ENCODE measurements at places on chromosomes 7 and 10.

DNA sequence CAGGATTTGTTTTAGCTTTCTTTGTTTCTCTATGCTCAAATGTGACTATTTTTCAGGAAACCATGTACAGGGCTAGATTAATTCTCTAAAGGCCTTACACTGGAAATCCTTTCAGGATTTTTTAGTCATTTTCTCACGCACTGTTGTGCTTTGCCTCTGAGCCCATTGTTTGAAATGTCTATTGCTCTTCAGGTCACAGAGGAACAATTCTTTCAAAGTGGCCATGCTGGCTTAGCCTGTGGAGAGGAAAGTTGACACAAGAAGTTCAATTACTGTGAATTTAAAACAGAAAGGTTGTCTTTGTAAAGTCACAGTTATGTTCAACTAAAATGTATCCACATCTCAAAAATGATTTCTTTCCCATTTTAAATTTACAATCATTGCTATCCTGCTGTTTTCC, 1071.7 kb upstream of the POT1 start:
- DNase-seq: no peak

GRCh38 chr7:22571766-22572165, 71.8 kb upstream of the STEAP1B start:
- DNase-seq: peak; percentile 16

DNA sequence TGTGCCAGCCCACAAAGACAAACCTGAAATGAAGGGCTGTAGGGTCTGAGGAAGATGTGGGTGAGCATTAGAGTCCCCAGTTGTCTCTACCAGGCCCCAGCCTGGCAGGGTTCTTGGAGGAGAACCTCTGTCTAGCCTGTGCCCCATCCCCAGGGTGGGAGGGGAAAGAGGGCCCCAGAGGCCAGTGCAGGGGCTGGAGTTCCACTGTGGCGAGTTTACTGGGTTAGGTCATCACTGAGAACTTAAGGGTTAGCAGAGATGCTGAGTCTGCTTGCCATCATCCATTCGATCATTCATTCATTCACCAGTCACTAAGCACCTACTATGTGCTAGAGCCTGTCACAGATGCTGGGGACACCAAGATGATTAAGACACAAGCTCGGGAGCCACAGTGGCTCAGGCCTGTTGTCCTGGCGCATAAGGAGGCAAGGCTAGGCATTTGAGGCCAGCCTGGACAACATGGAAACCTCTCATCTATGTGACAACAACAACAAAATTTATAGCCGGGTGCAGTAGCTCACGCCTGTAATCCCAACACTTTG, 2.6 kb downstream of the ANKRD2 start:
- DNase-seq: no peak

- DNase-seq: no peak
Observed at GRCh38 chr10:122478971-122479370, 17.6 kb downstream of the HTRA1 start.

DNA sequence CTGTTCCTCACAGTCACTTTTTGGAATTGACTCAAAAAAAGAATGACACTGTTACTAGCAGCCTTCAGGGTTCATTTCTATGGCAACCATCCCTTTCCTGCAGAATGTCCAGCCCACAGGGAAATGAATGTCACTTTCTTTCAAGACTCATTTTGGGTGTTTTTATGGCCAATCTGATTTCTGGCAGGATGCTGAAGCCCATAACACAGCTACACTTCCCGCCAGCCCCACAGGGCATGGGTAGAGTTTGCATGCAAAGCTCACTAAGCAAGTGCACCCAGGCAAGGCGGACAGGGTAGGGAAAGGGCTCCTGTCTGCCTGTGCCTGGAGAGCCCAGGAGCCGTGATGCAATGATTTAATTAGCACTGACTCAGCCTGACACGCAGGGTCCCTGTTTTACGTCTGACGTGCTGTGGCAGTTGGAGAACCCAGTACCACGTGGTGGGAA, 26.1 kb upstream of the GPAM start:
- DNase-seq: peak; percentile 43

- DNase-seq: no peak
Observed at GRCh38 chr7:101232141-101232850, 5.3 kb downstream of the CLDN15 start.

- DNase-seq: no peak
Observed at GRCh38 chr7:111499027-111499426, 63.3 kb downstream of the IMMP2L start.

GRCh38 chr10:119680050-119680449, 28.9 kb downstream of the BAG3 start:
- no peak for DNase-seq

- peak; percentile 94 for DNase-seq
Observed at GRCh38 chr7:143279186-143280098, 5.3 kb upstream of the TMEM139 start.

Data from globus pallidus (tissue), 1 donor.